ENCODE measurements at places on chromosomes 4 and X.
A peak's percentile ranks its signal among the peaks of the same experiment; 100 is the strongest.

- no peak for DNase-seq
Measured at GRCh38 chr4:180150818-180151217, 2092.4 kb upstream of the TENM3 start.

GRCh38 chr4:74527049-74527448 is 82.1 kb downstream of the AREG start:
- no peak for DNase-seq

DNA sequence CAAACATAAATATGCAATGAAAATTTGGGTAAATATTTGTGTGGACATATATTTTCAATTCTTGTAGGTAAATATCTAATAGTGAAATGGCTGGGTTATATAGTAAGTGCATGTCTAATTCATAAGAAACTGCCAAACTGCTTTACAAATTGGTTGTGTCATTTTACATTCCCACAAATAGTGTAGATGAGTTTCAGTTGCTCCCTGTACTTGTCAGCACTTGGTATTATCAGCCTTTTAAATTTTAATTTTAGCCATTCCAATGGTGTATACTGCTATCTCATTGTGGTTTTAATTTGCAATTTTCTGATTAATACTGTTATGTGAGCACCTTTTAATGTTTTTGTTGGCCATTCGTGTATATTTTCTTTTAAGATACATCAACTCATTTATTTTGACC is 23.1 kb upstream of the GABRE start:
- no peak for DNase-seq

DNA sequence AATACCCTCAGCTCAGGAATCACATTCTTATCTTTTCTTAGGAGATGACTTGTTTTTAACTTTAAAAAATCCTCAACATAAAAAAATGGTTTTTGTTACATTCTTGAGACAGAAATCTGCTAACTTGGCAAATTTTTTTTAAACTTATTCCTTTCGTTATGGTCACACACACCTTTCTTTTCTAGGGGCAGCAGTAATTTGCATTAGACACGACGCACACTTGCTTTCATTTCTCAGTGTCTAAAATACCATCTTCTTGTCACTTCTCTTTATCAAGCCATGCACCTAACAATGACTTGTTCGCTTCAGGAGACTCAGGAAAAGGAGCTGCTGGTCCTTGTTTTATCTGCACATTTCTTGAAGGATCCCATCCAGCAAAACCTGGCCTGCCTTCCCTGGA is 112.6 kb upstream of the TBL1X start:
- DNase-seq, result no peak

DNA sequence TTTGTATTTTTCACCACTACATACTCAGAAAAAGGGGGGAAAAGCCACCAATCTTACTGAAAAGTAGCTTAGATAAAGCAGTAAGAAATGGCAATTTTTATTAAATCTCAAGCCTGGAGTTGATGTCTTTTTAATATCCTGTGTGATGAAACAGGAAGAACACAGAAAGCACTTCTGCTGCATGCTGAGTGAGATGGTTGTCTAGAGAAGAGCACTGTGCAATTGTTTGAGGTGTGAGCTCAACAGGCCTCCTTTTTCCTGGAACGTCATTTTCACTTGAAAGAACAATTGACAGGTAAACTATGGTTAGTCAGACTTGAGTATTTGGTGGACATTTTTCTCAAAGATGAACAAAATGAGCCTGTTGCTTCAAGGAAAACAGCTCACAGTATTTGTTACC is 73.9 kb downstream of the RTL5 start:
- no peak for DNase-seq

DNA sequence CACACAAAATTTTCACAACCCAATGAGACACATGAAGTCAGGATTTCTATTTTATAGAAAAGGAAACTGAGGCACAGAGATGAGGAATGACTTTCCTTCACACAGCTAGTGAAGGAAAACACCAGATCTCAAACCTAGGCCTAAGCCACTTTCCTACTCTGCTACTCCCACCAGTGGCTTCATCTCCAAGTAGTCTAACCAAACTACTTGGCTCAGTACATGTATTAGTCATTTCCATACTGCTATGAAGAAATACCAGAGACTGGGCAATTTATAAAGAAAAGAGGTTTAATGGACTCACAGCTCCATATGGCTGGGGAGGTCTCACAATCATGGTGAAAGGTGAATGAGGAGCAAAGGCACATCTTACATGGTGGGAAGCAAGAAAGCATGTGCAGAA is 196.6 kb downstream of the EVC2 start:
- no peak for DNase-seq

DNA sequence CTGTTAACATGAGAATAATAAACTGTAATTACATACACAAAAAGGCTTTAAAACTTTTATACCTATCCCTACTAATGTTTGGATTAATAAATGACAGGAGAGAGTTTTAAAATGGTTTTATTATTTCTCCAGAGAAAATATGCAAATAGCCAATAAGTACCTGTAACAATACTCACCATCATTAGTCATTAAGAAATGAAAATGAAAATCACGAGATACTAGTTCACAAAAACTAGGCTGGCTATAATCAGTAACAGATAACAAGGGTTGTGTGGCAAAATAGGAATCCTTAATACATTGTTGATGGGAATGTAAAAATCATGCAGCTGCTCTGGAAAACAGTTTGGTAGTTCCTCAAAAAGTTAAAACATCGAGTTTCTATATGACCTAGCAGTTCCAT is 25.2 kb upstream of the AP1AR start:
- DNase-seq, result no peak

GRCh38 chrX:81195712-81196111 is 6.0 kb downstream of the HMGN5 start:
- DNase-seq, result peak; percentile 17
